ENCODE measurements at places on chromosomes 1 and 21.

DNA sequence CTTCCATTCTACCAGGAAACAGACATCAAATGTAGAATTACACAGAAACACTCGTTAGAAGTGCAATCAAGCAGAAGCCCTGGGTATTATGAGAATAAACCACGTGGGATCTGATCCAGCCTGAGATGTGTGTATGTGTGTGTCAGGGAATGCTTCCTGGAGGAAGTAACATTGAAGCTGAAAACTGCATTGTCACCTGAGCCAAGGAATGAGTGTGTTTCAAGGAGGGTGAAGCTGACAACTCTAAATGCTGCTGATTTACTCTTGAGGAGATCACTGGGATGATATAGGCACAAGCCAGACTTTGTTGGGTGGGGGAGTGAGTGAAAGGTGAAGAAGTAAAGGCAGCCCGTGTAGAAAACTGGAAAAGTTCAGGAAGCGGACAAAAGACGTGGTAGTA is 27.6 kb downstream of the FAAH start:
- no peak for DNase-seq

DNA sequence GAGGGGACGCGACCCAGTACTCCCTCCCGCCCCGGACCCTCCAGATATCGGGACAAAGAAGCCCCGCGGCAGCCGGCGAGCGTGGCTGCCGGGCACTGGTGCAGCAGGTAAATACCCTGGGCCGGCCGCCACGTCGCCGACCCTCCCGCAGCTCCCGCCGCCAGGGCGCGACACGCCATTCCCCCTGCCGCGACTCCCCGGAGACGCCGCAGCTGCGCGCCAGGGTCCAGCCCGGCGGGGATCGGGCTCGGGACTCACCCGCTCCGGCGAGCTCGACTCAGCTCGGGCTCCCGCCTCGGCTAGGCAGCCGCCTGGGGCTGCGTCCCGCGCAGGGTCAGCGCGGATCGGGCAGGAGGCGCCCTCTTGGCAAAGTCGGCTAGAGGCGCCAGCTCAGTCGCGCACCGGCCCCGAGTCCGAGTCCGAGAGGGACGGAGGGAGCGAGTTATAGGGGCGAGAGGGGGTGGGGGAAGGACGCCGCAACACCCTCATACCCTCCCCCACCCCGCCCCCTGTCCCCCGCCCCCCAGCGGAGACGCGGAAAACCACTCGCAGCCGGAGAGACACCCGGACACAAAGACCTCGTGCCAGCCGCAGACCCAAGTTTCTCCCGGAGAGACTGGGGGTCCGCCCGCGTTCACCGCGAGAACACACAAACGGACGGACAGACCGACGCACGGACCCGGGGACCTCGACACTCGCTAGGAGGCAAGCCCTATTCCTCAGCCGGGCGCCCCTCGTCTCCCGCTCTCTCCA is 985 bp downstream of the SYT6 start:
- peak; percentile 74 for DNase-seq

DNA sequence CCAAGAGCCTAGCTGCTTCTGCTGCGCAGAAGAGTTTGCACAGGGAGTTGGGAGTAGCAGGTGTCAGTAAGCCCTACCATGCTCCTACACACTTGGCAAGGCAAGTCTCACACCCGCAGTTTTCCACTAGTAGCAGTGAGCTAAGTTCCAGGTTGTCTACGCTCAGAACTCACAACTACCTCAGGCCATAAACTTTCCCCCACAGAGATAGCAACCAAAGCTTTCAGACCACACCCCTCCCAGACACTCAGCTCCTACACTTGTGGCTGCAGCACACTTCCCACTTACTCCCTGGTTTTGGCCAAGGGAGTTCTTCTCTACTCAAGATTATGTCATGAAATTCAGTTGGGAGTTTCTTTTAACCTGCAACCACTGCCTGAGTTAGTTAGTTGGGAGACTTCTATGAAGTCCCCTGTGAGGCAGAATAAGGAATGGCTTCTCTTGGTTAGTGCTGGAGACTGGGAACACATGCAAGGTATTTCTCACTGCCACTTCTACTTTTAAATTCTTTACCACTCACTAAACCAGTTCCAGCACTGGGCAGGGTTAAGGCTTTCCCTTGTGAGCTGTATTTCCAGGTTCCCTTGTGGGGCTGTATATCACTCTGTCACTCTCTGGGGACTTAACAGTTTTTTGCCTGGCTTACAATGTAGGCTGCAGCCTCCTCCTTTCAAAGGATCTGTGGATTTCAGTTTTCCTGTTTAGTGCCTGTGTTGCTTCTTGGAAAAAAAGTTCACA is 18.3 kb upstream of the MAB21L3 start:
- no peak for DNase-seq

DNA sequence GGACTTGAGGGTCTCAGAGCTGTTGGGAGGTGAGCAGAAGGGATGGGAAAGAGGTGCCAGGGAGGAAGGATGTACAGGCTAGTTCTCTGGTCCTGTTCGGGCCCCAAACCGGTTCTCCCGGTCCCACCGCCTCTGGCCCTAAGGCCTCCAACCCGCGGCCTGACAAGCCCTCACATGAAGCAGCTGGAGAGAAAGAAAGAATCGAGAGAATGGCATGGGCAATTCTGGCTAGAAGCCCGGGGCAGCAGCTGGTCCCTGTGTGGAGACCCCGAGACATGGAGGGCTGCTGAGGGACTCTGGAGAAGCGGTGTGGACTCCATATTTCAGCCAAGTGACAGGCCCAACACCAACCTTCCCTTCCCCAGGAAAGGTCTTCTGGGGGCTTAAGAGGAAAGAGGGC is 730 bp downstream of the CDC42SE1 start:
- DNase-seq: peak; percentile 25

DNA sequence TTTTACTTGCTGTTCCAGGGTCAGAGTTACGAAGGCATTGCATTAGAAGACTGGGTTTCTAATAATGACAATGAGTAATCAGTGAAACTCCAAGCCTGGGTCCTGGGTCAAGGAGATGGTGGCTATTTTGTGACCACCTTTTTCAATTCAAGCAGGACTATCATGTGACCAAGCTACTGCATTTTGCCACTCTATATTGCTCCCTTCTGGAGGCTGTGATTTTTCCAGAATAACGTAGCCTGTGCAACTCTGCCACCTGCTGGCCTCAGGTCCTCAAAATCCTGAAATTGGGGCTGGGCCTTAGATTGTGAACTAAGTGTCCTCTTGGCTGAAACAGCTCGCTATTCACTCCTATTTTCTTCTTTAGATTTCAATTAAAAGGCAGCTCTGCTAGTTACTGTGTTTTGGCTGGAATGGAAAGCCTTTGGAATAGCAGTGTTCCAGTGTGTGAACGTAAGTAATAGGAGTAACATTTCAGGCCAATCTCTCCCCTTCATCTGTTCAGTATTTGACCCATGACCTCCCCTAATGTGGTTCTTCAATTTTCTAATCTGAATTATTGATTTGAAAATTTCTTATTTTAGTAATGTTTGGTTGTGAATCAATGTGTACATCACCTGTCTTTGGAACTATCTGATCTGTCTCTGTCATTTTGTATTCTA is 52.9 kb upstream of the CD46 start:
- peak; percentile 74 for DNase-seq

- no peak for DNase-seq
These were observed 108.9 kb downstream of the IFI44 start for GRCh38 chr1:78758506-78758905.

- no peak for DNase-seq
These were observed 17.9 kb downstream of the TNFRSF8 start for GRCh38 chr1:12080773-12081556.

DNA sequence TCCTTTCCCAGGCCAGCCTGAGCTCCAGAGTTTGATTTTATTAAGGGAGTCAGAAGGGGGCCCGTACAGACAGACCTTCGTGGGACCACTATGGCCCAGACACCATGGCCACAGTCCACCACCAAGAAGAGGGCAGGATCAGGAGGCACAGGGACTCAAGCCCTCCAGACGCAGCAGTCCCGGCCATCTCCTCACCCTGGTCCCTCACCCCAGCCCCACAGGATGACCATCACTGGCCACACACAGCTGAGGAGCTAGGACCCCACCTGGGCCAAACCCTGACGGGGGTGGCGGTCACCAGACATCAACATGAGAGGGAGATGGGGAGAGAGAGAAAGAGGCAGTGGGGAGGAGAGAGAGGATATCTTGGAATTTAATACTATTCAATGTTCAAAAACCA is 29.2 kb upstream of the AGPAT3 start:
- DNase-seq: no peak

DNA sequence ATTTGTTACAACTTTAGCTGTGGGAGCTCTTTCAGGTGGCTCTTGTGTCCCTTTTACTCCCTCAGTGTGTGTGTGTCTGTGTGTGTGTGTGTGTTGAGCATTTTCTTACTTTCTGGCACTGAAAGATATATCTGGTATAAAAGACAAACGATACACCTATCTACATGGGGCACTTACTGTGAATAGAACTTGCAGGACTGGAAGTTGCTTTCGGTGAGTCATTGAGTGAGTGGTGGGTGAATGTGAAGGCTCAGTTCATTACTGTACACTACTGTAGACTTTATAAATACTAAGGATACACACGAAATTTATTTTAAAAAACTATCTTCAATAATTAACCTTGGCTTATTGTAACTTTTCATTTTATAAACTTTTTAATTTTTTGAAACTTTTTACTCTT is 38.7 kb downstream of the BTBD8 start:
- no peak for DNase-seq

DNA sequence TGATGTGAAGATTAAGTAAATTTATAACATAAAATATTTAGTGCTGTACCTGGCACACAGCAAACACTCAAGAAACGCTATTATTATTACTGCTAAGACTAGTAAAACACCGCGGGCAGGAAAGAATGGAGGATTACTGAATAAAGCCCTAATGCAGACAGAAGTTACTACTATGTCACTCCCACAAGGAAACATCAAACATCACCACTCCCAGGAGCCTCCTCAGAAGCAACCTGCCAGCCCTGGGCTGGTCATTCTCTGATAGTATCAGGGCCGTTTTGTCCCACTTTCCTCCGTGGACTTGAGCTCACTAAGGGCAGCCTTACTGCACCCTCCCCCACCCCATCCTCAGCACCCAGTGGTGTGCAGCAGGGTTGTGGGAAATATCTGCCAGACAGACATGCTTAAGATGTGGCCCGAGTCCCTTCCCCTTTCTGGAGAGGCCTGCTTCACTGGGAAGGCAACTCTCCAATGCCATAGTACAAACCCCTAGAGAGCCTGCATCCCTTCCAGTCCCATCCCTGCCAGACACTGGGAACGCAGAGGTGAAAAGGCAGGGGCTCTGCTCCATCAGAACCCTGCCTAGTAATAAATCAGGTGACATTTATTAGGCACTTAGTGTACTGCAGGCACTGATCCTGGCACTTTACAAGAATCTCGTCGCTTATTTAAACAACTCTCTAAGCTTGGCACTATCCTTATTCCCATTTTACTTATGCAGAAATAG is 41.7 kb upstream of the ECE1 start:
- no peak for DNase-seq

DNA sequence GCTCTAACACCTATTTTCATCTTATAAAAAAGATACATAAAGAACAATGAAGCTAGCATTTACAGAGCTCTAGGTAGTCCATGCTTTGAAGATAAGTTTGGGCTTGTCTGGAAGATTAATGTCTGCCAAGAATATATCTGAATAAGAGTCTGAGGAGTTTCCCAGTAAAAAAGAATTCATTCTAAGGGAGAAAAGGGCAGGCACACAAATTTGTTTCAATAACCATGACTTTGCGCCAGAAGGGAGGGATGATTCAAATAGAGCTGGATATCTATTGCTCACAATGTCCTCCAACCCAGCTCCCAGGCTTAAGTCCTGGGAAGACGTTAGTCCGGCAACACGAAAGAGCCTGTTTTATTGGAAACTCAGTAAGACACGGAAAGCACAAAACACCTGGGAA is 9.7 kb upstream of the TTLL7 start:
- DNase-seq: no peak

GRCh38 chr1:106360252-106360651 is 696.2 kb upstream of the PRMT6 start:
- peak; percentile 6 for DNase-seq

GRCh38 chr1:222382171-222382570 is 165.7 kb downstream of the HHIPL2 start:
- DNase-seq: no peak

DNA sequence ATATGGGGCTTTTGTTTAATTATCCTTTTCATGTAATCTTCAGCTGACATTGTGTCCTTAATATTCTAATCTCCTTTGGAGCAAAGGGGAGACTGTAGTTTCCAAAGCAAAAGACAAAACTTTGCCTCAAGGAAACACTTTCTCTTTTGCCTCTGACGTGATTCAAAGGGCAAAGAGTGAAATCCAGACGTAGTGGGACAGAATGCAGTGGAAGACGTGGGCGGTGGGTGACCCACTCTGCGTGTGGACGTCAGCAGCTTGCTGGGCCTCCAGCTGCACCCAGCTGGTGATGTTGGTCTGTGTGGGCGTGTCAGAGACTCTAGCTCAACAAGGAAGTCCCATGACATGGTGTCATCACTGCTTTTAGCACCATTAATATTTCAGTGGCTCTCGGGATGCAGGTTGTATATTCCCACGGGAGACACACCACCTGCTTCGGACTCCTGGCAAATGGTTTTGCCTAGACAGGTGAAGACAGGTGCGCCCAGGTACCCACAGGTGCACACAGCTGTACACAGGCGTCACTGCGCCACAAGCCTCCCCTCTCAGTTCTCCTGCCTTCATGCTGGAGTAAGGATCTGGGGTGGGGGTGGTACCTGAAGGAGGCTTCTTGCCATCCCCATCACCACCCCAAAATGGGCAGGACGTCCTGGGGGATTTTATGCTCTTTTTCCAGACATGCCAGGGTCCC is 292.1 kb upstream of the VAMP3 start:
- peak; percentile 89 for DNase-seq

DNA sequence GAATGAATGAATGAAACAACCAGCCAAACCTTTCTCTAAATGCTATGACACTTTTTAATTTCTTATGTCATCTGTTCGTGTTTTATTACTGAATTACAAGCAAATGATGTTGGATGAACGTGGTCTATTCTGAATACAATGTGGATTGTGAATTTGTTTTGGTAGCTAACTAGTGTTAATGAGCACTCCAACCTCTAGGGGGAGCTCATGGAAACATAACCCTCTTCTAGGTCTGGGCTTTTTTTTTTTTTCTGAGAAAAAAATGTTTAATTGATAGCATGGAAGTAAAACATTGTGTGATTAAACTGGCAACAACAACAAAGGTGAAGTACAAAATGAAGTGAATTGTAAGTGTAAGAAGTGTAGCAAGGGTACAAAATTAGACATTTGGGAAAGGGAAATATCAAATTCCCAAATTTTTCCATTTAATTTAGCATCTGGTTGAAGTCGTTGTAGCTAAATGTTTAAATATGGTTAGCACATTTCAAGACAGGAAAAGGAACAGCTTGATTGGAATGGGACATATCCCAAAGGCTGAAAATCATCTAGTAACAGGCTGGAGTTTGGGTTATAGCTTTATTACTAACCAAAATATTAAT is 42.6 kb upstream of the PTGS2 start:
- peak; percentile 78 for DNase-seq

DNA sequence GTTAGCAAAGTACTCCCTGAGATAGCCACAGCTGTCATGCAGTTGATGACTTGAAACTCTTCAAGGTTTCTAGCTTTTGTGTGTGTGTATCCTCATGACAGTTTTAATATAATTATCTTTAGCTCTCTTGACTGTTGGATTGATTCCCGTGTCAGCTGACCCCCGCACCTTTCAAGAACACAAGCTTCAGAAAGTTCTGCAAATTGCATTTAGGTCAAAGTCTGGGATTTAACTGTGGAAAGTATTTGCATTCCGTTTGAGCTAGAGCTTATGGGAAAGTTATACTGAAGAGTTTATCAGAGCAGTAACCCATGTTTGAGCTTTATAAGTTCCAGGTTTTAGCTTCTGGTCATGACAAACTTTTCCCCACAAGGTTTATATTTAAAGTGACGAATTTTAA is 380.1 kb upstream of the CHRM3 start:
- no peak for DNase-seq

All from A673 (cell line).